ENCODE measurements at places on chromosomes 6 and 20.

DNA sequence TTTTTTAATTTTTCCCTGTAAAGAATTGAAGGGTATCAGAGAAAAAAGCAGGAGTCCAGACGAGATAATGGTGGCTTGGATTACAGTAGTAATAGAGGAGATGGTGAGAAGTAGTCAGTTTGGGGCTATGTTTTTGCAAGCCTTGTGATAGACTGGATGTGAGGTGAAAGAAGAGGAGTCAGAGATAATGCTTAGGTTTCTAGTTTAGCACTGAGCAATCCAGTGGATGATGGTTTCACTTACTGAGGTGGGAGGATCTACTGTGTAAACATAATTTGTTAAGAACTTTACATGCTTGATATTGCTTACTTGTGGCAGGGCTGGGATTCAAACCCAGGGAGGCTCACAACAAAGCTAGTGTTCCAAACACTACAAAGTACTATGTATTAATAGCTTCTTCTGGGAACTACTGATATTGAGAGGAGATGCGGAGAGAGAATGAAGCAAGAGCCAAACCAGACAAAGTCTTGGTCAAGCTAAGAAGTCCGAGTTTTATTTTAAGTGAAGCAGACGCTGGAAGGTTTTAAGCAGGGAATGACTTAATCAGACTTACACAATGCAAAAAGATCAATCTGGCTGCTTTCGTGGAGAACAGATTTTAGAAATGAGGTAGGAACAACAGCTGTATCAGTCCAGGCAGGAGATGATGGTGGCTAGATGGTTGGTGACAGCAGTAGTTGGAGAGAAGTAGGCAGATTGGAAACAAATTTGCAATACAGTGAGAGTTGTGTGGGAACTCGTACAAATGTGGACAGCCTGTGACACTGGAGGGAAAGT, 58.0 kb downstream of the ZFAND3 start:
- no peak for DNase-seq

DNA sequence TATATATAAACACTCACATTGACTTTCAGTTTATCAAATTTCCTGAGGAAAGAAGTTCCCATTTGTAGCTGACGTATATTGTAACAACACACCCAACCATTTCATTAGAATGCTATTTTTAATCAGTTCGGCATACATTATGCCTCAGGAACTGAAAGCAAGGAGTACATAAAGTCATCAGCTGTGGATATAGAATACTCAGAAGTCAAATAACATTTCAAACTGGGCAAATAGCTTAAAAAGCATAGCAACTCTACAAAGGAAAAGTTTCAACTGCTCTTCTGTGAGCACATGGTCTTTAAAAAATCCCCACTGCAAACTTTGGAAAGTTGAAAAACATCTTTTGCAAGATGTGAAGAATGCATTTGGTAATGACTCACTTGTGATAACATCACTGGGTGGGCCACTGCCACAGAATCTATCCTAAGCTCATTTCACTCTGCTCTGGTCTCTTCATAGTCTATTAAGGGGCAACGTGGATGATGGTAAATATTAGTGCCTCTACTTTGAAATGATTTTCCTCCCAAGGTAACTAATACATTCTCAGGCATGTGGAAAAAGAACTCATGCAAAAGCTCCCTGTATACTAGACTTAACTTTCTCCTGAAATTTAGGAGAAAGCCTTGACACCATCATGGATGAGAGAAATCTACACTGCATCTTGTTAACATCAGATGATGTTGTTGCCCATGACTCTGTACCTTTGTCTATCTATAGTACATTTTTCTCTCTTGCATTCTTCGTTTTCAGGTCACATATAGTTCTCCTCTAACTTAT, 49.2 kb downstream of the FYN start:
- no peak for DNase-seq

DNA sequence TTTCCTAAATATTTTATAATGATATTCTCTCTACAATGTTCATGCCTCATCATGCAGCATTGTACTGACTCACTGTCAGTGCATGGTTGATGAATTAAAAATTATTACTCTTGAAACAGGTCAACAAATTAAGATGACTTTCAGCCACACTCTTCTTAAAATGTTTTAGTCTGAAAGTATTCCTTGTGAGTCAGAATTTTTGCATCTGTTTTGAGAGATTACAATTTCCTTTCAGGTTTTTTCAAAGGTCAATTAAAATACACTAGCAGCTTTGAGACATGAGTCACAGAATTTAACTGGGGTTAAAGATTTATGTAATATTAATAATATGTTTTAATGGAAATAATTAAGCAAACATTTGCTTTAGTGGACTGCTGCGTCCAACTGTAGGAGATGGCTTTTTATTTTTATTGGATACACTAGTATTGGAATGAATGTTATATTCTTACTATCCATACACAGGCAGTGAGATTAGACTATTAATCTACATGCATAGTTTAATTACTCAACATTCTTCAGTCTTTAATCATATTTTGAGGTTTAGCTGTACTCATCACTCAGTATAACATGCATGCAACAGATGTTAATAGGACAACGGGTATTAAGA, 9.7 kb downstream of the COL12A1 start:
- DNase-seq, result no peak

GRCh38 chr6:160015778-160016684, 47.1 kb downstream of the IGF2R start:
- no peak for DNase-seq

- DNase-seq, result no peak
These were observed 542 bp downstream of the TUBE1 start for GRCh38 chr6:112086744-112087135.

GRCh38 chr6:105215506-105215905, 35.7 kb upstream of the POPDC3 start:
- DNase-seq, result no peak

- no peak for DNase-seq
These were observed 409.9 kb upstream of the SPTLC3 start for GRCh38 chr20:12598894-12599293.

- DNase-seq, result no peak
These were observed 188.2 kb downstream of the ZFP64 start for GRCh38 chr20:52003415-52003814.

- no peak for DNase-seq
These were observed 54.4 kb downstream of the PRR18 start for GRCh38 chr6:166253778-166254204.

DNA sequence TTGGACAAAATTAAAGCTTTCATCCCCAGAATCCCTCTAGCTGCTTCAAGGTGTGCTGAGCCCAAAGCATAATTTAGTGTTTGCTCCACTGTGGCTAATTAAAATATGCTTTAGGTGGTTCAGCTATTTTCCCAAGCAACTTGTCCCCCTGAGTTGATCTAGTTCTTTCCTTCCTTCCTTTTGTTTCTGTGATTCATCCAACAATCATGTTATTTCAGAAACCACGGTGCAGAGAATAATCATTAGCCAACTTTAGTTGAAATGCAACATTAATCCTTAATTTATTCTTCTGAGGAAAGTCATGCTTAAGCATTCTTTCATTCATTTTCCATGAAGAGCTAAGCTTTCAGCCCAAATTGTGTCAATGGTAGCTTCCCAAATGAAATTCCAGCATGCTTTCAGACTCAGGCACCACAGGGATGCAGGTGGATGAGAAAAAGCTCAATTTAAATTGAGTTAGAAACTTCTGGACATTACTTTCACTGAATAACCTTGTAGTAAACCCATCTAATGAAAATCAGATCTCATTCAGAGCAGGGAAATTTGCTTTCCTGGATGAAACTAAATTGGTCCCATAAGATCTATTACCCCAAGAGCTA, 209.0 kb upstream of the NT5E start:
- no peak for DNase-seq

DNA sequence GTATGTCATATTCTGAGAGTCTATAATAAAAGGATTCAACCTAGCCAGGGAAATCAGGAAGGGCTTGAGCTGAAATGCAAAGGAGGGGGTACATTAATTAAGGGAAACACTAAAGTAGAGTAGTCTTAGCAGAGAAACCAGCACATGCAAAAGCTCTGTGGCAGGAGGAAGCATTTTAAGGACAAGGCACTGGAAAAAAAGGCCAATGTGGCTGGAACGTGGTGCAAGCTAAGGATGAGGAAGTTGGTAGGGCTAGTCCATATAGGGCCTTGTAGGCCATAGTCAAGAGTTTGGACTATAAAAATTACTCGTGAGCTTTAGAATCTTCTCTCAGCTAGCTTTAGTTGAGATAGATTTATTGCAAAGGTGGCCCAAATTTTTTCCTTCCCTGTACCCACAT, 75.2 kb upstream of the TOP1 start:
- no peak for DNase-seq

DNA sequence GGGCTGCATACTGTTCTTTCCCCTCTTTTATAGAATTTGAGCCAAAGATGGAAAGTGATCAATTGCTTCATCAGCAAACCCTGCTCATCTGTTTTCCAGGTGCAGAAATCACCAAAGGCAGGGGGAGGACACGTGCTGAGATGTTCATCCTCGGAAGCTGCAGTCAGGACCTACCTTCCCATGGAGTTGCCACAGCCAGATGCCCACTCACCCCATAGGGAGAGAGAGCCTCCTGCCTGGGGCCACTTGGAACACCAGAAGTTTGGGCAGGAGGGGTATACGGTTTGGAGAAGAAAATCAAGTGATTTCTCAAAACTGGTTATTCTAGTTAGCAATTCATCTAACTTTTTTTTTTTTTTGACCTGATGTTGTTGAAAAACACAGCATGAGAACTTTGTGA, 5.3 kb upstream of the CST7 start:
- no peak for DNase-seq

DNA sequence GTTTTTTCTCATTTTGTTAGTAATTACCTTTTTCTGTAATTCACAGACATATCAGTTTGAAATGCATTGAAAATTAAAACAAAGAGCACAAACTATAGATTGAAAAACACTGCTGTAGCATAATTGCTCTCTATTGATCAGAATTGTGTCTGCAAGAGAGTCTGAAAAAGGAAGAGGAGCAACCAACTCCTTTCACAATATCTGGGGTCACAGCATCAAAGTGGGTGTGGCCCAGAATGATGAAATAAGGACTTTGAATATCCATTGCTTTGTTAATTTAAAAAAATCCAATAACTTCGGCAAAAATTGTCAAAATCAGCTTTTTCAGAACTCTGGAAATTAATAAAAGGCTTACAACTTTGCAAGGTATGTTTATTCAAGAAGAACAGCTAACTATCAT, 99.2 kb downstream of the MYLK4 start:
- no peak for DNase-seq

DNA sequence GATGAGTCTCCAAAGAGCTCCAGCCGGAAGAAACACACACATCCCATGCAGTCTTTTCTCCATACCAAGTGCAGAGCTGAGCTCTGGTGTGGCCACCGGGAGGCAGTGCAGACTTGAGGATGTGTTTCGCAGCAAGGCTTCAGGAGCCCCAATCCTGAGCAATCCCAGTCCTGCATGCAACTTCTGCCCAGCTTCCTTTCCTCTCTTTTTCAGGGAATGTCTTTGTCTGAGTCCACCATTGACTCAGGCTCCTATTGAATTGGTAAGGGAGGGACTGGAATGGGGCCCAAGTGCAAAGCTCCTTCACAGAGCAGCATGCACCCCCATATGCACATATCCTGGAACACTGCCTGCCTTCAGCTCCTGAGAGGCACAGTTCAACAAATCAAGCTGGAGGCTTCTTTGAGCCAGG, 50.5 kb upstream of the ASIP start:
- no peak for DNase-seq

GRCh38 chr20:19701429-19701828, 56.6 kb upstream of the RIN2 start:
- DNase-seq, result no peak

DNA sequence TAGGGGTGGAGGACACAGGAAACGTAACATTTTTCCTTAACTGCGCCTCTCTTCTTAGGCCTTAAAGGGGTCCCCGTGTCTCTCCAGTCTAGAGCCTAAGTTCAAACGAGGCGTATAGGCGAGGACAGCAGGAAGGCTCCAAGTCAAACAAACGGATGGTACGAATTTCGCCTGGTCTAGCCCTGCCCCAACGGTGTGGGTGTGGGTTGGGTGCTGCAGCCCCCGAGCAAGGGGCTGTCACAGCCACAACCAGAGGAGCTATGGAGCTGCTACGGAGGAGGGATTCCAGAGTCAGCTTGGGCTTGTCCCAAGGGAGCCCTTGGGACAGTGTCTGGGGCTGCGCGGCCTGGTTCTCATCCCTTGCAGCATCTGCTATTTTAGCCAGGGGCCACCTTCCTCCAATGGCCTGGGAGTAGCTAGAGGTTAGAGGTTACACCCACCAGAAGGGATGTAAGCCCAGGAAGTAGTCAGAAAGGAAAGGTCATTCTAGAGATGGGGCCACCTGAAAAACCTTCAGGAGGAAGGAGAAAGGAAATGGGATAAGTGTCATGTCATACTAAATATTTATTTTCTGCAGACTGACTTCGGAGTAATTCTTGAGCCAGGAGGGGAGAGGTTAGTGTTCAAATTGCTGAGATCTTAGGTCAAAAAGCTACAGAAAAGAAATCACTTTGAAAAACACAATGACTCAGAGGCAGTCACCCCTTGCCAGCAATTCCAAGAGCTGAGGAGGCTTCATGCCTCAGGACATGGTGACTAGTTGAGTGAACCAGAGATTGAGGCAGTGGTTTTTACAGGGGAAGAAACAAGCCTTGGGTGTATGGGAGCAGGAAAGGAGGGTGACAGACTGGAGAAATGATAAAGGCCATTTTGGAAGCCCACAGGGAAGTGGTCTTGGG, 21.7 kb downstream of the VPS52 start:
- no peak for DNase-seq

- no peak for DNase-seq
These were observed 20.5 kb downstream of the SPAG4 start for GRCh38 chr20:35636095-35636494.

DNA sequence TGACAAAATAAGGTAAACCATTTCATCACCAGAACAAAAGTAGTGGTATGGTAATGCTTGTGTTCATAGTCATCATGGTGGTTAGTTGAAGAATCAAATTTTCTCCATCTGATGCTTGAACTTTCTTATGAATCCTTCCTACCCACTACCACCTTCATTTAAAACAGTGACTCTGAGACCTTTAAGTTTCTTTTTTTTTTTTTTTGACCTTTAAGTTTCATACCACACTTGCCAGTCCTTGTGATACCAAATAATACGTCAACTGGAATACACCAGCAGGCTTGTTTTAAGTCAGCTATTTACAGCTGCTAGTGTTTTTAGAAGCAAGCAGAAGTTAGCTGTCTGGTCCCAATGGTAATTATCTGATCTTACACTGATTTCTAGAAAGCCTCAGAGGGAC, 413.4 kb upstream of the SOX4 start:
- DNase-seq, result no peak

- no peak for DNase-seq
These were observed 46.8 kb upstream of the RNF146 start for GRCh38 chr6:127219869-127220268.

GRCh38 chr6:105269390-105269789, 89.6 kb upstream of the POPDC3 start:
- DNase-seq, result no peak

- no peak for DNase-seq
These were observed 36.1 kb downstream of the PREX1 start for GRCh38 chr20:48791666-48792071.

DNA sequence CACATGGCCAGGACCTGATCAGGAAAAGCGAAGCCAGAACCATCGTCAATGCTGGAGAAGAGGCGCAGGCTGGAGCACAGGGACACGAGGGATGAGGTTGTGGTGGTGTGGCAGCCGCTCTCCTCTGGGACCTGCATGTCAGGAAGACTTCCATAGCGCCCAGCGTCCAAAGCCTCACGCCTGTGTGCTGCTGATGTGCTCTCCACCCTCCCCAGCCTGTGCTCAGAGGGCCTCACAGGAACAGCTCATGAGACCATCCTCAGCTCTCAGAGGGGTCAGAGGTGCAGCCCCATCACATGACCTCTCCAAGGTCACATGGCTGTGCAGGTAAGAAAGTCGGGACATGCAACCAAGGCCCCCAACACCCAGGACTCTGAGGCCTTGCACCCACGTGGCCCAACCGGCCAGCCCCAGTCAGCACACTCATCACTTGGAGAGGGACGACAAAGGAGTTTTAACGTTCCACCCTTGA, 84.4 kb downstream of the NINL start:
- no peak for DNase-seq

Measured in stimulated activated CD8-positive, alpha-beta memory T cell treated with anti-CD3 and anti-CD28 coated beads, Interleukin-15, amount 100 ng/mL, for 1 hour (primary cell).